ENCODE measurements at places on chromosomes 7 and 10.

GRCh38 chr10:70542565-70542938, 60.0 kb downstream of the PRF1 start:
- peak; percentile 36 for DNase-seq

DNA sequence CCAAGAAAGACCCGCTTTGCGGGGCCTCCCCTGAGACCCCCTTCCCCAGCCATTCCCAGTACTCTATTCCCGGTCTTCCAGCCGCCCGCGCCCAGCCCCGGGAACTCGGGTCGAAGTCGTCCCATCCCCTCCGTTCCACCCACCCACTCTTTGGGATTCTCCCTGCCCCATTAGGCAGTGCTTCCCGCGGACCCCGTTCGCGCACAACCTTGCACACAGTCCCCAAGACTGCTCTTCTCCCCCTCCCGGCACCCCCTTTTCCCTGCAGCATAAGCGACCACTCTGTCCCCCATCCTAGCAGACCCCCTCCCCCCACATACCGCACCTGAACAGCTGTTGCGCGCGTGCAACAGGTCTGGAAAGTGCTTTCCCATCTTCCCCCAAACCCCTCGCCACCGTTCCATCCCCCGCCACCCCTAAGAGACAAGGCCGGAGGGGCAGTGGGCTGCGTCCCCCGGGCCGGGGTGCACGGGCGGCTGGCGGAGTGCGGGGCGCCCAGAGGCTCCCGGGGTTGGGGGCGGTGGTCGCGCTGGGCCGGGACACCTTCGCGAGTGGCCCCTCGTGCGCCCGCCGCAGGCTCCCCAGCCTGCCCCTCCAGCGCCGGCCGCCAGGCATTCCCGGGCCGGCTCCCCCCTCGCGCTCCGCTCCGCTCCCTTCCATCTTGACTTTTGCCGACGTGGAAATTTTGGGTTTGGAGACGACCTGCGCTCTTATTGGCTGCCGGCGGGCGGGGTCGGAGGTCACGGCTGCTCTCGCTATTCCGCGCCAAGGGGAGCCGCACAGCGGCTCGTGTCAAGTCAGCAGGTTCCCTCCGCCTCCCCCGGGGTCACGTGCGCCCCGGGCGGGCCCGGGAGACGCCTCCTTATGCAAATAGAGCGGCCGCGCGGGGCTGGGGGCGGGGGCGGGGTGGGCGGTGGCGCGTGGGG, 201.2 kb upstream of the NFE2L3 start:
- DNase-seq, result peak; percentile 91

DNA sequence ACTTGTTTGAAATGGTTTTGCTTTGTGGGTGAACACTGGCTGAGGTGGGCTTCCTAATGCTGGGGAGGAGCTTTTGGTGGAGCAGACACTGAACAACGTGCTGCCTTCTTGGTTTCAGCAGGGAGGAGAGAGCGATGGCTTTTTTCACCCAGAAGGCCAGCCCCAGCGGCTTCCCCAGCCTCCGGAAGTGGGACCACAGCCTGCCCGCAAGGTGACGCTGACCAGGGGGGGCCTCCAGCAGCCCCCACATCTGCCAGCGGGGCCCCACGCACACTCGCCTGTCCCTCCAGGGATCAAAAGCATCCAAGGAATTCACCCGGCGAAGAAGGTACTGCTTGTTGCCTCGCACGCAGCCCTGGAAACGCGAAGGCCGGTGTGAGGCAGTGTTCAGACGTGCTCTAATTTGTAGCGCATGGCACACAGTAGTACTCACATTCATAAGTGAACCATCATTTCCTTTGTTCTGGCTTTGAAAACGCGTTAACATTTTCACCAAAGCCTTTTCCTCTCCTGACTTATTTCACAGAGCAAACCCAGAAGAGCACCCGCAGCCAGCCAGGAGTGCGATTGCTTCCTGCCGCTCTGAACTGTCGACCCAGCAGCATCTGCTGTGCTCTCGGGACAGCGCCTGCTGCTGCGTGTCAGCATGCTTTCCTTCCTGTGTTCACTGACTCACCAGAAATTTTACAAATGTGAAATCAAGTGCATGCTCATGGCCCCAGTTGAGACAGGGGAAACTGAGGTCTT, 48.4 kb downstream of the SHH start:
- peak; percentile 53 for DNase-seq

- no peak for DNase-seq
Measured at GRCh38 chr10:10792681-10793080, 225.0 kb upstream of the CELF2 start.

- no peak for DNase-seq
Measured at GRCh38 chr7:122803323-122803722, 82.9 kb downstream of the CADPS2 start.

GRCh38 chr7:100886936-100887515, 2.5 kb downstream of the UFSP1 start:
- no peak for DNase-seq

GRCh38 chr10:7338469-7338868, 72.4 kb downstream of the SFMBT2 start:
- no peak for DNase-seq

Data from MV-4-11 (cell line).